Ecto neural progenitor cell (in vitro differentiated cells): ENCODE measurements at places on chromosomes 4 and X.

DNA sequence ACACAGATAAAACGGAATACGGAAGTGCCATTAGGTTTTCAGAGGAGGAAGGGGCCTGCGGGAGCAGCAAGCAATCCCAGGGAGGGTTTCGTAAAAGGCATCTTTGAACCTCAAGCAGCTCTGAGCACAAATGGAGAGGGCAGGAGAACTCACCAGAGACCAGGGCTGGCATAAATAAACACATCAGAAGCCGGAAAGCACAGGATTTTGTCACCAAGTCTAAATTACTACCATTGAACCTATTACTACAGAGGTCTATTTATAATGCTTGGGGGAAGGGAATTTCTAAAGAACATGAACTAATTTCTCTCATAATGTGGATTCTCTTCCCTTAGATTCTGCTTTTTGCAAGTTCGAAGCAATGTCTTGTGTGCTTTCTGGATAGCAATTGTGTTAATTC is 39.6 kb upstream of the MBTPS2 start:
- no peak for DNase-seq

DNA sequence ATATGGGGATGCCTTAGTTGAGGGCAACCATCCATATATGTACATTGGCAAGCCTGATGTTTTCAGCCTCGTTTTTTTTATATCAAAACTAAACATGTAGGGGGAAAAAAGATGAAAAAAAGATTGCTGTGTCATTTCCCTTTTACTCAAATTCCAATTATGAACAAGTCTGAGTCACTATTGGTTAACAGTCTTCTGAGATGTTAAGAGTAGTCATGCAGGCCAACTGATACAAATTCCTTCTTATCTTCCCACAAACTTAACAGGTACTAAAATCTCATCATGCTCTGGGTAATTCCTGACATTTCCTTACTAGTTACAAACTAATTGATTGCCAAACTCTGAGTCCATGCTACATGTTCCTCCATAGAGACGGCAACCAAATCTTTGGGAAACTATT is 222.1 kb downstream of the FRMPD4 start:
- DNase-seq = no peak

- DNase-seq = no peak
Observed at GRCh38 chr4:179695175-179695574, 2252.9 kb upstream of the AGA start.

DNA sequence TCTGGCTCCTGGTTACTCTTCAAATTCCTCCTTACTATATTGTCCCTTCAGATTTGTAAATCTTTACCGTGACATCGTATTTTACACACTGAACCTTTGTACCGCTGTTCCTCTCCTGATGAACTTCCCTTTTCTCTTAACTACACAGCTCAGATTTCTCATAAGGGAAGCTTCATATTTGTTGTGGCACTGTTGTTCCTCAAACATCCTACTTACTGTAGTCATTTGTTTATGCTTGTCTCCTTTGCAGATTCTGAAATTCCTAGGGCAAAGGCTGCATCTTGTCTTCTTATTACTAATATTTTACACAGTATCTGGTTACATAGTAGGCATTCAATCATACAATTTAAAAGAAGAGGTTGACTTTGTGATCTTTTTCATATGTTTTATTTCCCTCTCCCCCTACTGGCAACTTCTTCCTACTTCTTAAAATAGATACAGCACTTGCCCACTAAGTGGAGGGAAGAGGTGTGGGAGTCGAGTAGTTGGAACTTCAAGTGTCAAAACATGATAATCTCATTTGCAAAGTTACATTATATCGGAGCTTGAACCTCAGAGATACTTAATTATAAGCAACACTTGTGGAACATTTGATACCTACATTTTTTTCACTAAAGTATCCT is 50.0 kb downstream of the TET2 start:
- DNase-seq = no peak

GRCh38 chrX:125005863-125006262 is 313.8 kb upstream of the TEX13C start:
- DNase-seq = no peak

GRCh38 chrX:30830326-30830943 is 58.6 kb downstream of the TAB3 start:
- DNase-seq = no peak

DNA sequence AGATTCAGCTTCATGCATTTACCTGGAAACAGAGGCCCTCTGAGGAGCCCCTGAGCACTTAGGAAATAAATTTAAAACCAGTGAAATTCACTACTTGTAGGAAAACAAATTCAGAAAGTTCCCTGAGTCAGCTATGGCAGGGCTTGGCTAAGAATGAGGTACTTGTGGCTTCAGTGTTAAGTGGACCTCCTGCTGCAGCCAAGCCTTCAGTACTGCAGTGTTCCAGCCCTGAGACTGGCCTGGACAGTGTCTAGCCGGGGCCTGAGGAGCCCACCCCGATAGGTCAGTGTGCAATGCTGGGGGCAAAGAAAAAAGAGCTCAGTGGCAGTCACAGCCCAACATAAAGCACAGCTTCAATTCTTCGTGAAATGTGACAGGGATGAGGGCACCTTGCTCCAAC is 41.9 kb downstream of the F11 start:
- DNase-seq = no peak

- DNase-seq = peak; percentile 60
Observed at GRCh38 chr4:72505314-72505744, 63.7 kb downstream of the ADAMTS3 start.

DNA sequence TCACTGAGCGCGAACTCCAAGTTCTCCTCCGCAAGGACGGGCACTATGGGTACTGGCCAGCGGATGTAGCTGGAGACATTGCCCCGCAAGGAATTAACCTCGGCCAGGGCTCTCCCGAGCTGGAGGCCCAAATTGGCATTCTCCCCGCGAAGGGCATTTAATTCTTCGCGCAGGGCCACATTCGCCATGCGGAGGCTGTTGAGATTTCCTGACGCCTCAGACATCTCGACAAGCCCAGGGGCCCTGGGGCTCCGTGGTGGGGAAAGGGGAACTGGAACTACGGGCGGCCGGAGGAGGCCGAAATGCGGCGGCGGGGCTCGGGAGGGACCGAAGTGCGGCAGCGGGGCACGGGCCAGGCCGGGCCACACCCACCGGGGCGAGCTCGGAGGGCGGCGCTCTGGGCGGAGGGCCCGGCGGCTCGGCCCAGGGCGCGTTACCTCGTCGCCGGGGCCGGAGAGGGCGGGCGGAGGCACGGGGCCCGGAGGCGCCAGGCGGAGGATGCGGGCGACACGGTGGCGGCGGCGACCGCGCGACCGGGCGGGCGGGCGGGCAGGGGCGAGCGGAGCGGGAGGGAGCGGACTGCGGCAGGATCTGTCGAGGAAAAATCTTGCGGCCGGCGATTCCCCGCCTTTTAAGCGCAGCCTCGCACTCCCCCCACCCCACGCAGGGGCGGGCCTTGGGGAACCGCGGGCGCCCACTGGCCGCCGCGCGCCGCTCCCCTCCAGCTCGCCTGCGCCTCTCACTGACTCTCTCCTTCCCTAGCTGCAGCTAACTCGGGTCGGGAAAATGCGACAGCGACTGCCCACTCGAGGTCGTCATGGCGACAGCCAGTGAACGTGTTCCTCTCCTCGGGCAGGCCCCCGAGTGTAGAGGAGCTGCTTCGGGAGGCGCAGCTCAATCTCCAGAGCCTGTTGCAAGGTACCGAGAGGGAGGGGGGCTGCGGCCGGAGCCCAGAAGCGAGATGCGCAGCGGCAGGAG is at the start of gene RTL5:
Gene RTL5 (minus strand): TSS at position 599 of the 978 bp plus-strand sequence.
- DNase-seq = peak; percentile 86

DNA sequence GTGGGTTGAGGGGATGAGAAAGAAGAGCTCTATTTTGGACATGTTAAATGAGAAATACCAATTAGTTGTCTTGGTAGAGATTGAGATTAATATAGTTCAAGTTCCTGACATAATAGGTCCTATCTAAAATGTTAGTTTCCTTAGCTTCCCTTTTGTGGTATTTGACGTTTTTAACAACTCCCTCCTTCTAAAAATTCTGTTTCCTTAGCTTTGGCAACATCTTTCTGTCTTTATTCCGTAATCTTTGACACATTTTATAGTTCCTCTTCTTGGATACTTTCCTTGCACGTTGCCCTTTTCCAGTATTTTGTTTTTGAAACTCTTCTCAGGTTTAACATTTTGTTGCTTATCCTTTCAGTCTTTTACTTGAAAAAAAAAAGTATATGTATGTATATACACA is 36.9 kb downstream of the LAMTOR3 start:
- DNase-seq = no peak

GRCh38 chr4:10703766-10704429 is 19.3 kb upstream of the CLNK start:
- DNase-seq = no peak

DNA sequence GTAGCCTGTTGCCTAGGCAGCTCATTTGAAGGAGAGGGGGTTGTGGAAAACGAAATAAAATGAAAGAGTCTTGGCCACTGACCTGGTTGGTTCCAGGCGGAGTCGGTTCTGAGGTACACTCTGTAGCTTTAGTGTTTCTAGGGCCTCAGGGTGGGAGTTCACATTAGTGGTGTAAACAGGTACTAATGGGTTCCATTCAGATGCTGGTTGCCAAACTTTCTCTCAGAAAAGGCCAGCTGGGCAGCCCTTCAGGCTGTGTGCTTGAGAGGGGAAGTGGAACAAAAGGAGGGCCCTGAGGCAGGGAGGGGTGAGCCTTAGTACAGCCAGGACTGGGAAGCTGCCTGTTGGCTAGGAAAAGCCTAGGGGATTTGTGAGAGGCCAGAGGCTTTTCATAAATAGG is 24.8 kb downstream of the NHSL2 start:
- DNase-seq = peak; percentile 59

DNA sequence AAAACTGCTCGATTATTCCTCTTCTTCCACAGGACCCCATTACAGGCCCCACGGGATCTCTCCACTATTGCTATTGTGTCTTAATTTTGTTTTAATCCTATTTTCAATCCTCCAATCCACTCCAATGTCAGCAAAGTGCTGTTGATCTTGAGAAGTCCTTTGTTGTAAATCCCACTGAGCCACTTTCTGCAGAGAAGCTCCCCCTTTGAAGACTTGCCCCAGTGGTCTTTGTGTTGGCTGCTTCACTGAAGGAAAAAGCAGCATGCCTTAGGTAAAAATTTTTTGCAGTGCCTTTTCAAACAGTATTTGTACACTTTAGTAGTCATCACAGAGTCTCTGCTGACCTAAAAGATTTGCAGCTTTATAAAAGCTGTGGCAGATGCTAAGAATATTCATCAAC is 252.0 kb upstream of the SLC7A11 start:
- DNase-seq = no peak

- no peak for DNase-seq
Observed at GRCh38 chr4:123050018-123050417, 127.6 kb upstream of the NUDT6 start.
